Left kidney (tissue), 8 donors: ENCODE measurements at places on chromosomes 6 and 20.

- no peak for DNase-seq
These were observed 242.2 kb downstream of the CDH26 start for GRCh38 chr20:60200305-60200918.

DNA sequence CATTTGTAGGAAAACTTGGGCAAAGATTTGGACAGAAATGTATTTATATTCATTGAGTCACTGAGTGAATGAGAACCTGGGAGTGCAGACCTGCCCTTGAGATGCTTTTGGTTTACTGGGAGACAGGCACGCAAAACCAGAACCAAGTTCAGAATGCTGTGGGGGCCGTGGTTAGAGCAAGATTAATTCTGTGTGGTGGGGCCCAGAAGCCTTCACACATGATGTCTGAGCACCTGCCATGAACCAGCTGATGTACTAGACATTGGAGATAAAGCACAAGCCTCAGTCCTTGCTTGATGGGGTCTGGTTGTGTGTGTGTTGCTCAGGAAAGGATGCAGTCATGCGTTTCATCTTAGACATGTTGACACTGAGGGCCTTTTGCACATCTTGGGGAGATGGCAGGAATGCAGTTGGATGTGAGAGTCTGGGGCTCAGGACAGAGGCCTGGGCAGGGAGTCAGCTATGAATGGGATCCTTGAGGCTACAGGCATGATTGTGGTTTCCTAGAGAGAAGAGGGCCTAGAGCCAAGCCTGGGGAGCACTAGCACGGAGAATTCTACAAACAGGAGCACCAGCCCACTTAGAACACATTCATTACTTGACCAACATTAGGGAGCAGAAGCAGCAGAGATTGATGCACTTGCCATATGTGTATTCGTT is 114.3 kb upstream of the TMEM181 start:
- no peak for DNase-seq

- DNase-seq = no peak
These were observed 1247.9 kb downstream of the GRIK2 start for GRCh38 chr6:102641426-102641825.

DNA sequence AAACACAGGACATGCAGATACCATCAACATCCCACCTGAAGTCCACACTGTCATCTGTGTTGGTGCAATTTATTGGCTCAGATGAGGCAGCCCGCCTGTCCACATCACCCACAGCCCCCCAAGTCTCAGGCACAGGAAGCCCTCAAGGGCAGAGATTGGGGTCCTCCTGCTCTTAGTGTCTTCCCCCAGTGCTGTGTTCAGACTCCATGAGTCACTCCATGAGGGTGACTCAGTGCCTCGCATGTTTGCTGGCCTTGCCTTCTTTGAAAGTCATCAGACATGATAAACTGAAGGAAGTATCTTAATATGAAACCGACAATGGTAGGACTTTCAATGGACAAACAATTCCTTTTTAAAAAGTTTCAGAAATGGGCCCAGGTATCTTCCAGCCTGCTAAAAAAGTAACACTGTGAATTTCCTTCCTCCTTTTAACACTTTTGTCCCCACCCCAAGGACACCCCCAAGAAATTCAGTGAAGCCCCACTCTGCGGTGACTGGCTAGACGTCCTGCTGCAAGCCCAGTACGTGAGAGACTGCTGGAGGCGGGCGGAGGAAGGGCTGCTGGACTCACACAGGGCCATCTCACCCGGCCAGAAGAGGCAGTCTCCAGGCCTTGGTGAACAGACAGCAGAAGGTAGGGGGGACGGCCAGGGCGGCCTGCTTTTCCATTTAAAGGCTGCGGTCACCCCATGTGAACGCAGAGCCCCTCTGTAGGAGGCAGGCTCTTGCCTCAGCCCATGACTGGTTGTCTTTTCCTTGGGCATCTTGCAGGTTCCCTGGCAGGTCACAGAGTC is 43.0 kb upstream of the KCNK16 start:
- no peak for DNase-seq

- no peak for DNase-seq
These were observed 132.4 kb downstream of the CFAP61 start for GRCh38 chr20:20184706-20185105.

DNA sequence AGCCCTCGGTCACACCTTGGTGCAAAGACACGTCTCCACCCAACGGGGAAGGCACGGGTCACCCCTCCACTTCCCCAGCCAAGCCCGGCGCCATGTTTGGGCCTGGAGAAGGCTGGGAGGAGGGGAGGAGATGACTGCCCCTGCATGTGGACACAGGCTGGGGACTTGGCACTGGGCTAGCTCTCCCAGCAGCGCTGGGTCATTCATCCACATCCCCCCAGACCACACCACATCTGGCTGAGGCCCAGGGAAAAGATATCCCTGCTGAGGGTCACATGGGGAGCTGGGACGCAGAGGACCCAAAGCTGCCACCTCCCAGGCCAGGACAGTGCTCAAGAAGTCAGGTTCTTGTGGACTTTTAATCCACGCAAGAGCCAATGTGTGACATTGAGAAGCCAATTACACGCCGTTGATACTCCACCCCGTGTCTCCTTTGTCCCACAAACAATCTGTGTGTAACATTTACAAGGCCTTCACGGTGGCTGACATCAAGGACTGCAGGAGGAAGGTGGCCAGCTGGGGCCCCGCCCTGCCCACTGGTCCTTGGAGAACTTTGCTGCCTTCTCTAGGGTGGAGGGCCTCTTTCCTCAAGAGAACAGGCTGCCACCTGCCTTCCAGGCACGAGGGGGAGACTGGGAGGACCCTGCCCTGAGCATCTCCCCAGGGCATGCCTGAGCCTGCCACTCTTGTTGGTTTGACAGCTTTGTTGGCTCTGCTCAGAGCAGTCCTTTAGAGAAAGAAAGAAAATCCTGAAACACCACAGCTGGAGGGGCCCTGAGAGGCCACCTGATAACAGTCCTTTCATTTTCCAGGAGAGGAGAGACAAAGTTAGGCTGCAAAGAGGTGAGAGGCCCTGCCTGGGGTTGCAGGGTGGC is 5.3 kb upstream of the IP6K3 start:
- DNase-seq = no peak

GRCh38 chr20:48069596-48069995 is 284.3 kb upstream of the SULF2 start:
- no peak for DNase-seq

DNA sequence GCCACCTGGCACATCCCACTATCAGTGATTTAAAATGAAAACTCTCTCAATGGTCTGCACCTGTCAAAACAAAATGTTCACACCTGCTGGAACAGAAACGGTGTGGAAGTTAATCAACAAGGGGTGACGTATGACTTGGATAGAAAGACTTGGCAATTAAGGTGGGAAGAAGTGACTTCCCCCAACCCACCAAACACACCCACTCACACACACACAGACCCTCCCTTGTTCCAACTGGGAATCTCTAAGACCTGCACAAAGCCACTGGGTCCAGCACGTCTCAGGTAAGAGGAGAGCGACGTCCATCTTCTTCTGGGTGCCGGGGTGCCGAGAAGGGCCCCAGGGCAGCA is 25.1 kb upstream of the TCFL5 start:
- DNase-seq = no peak

- DNase-seq = no peak
These were observed 211.4 kb upstream of the SGK1 start for GRCh38 chr6:134529305-134529704.

DNA sequence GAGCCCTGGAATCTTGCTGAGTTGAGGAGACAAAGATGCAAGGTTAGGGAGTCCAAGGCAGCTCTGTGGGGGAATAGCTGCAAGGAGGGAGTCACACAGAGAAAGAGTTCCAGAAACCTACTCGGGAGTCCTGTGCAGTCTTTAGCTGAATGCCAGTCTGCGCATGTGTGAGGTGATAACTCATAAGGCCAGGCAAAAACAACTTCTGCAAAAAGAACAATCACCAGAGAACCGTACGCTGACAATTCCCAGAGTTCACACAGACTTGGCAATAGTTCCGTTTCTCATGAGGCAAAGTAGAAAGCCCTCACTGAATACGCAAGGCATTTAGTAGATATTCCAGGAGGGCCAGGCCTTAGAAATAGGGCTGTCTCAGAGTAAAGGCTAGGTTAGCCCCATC is 135.2 kb upstream of the TAB2 start:
- DNase-seq = no peak

GRCh38 chr6:44228836-44229235 is 5.4 kb downstream of the SLC29A1 start:
- DNase-seq = no peak

- no peak for DNase-seq
These were observed 586 bp upstream of the ALDH5A1 start for GRCh38 chr6:24493945-24494820.

- no peak for DNase-seq
These were observed 347.8 kb upstream of the FLRT3 start for GRCh38 chr20:14685183-14685582.

GRCh38 chr6:106488494-106489370 is 128.2 kb downstream of the CRYBG1 start:
- DNase-seq = no peak

DNA sequence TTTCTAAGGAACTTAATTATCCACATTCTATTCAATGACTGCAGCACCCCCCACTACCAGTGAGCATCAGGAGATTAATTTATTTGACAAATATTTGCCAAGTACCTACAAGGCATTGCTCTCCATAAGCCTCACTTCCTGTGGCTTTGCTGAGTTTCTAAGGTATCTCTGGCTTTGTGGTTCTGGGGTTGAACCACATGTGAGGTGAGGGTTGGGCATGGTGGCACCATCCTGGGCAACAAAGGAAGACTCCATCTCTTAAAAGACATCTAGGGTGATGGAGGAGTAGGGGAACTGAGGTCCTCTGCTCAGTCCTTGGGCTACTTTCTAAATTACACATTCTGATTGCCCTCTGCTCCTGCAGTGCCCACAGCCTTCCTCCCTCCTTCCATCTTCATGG is 25.5 kb upstream of the WFDC2 start:
- DNase-seq = no peak

DNA sequence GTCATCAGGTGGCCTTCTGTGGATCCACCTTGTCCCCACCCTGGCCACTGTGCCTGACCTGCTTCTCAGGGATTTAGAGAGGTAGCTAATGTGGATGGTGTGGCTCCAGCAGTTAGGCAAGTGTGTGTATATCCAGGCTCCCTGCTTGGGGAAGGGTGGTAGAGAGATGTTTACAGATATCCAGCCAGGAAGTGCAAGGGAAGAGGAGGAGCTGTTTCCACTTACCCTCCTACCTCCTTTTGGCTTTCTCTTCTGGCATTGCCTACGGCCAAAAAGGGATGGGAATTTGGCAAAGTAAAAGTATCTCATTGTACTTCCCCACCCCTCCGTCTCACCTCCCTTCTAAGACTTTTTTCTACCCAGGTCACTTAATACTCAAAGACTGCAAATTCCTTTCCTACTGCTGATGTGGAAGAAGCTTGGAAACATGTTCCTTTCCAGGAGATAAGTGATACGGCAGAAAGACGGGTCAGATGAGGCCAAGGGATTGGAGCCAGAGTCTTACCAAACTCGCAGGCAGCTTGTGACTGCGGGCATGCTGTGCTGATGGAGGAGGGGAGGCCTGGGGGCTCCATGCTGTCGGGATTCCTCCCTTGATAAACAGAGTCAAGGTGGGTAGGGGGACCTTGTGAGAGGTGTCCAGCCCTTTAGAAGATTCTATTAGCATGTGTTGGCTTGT is 253.4 kb downstream of the PRL start:
- no peak for DNase-seq

DNA sequence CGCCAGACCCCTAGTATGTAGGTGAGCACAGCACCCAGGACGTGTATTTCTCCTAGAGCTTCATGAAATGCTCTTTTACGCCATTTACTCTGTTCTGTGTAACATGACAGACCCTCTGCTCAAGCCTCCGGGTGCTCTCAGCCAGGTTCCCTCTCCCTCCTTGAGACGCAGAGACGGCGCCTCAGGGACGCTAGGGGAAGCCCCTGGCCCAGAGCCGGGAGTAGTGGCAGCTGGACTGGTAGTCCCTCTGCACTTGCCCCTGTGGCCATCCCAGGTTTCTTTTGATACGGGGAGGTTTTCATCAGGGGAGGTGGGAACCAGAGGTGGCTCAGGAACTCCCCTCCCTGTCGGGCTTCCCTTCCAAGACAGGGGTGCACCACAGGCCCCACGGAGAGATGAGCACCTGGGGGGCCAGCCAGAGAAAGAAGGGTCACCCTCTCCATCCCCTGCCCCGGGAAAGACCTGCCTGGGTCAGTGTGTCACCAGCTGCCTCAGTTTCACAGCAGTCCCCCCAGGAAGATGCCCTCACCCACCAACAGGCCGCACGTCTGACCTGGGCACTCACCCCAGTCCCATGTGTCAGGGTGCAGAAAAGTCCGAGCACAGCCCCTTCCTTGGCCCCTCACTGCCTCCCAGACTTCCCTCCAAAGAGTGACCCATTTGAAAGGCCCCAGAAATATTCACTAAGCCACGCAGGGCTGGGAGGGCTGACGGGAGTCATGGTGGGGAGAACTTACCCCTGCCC is 58.1 kb upstream of the AFDN start:
- no peak for DNase-seq

- DNase-seq = no peak
These were observed 23.6 kb downstream of the NEDD9 start for GRCh38 chr6:11208854-11209253.

GRCh38 chr6:30707281-30707850 is 9.7 kb downstream of the MDC1 start:
- no peak for DNase-seq
